HS-5 (cell line): ENCODE measurements at places on chromosomes 13 and 19.

- no peak for DNase-seq
These were observed 122.9 kb downstream of the MIPEP start for GRCh38 chr13:23766283-23766682.

DNA sequence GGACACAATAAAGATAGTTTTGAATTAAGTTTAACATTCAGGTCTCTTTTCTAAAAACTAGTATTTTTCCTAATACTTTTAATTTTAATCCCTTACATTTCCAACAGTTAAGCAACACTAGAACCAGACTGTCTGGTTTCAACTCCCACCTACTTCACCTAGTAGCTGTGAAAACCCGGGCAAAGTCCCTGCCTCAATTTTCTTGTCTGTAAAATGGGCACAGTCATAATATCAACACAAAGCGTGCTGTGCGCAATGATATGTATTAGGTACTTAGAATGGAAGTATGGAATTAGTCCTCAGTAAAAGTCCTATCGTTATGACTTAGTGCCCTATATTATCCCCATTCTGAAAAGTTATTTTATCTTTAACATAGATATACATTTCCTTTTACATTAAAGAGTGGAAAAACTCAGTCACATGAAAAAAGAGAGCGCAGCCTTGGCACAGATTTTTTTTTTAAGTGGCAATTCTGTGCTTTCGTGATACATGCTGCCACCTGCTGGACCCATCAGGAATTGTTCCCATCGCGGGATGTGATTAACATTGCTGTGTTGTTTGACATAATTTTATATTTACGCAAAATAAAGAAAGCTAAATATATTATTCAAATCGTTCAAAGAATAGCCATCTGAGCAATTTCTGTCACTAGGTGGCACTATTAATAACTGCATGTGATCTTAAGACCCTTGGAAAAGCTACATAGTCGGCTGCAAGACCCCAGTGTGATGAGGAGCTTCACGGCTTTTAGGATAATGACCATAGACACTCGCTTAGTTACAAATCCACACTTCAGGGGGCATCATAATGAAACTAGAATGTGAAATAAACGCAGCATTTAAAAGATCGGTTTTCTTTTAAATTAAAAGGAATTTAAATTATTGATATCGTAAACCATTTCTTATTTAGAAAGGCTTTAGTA lies 59.9 kb downstream of the LIG4 start:
- DNase-seq = no peak

DNA sequence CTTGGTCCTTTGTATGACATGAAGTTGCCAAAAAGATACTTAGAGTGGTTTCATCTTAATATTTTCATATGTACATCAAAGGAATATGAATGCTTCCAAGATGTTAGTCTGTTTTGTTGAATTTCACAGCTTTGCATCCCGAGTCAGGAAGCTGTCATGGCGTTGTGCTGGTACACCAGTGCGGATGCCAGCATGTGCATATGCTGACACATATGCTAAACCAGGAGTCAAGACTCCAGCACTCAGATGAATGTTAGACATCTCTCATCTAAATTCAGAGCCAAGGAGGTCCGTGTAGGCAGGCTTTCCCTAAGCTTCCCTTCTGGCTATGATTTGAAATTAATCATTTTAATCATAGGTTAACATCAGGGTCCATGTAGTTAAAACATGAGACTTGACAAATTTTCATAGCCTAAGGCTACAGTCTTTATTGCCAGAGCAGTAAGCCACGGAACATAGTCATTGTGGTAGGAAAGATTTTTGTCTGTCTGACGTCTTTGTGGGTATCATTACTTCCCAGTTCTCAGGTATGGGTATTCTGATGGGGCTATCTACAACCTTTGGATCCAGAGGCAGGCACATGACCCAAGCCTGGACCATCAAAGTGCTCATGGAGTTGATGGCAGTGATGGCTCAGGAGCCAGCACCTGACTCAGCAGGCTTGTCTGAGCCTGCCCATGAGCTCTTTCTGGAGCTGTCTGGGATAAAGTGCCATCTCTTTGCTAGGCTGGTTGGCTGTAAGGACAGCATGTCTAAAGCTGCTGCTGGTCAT lies 246.1 kb downstream of the KCNRG start:
- DNase-seq = no peak

- DNase-seq = no peak
These were observed 222.8 kb upstream of the NBEA start for GRCh38 chr13:34719060-34719875.

- no peak for DNase-seq
These were observed at the start of gene MTUS2 for GRCh38 chr13:28820099-28821051. Gene MTUS2 (plus strand): TSS chr13:28820339.

DNA sequence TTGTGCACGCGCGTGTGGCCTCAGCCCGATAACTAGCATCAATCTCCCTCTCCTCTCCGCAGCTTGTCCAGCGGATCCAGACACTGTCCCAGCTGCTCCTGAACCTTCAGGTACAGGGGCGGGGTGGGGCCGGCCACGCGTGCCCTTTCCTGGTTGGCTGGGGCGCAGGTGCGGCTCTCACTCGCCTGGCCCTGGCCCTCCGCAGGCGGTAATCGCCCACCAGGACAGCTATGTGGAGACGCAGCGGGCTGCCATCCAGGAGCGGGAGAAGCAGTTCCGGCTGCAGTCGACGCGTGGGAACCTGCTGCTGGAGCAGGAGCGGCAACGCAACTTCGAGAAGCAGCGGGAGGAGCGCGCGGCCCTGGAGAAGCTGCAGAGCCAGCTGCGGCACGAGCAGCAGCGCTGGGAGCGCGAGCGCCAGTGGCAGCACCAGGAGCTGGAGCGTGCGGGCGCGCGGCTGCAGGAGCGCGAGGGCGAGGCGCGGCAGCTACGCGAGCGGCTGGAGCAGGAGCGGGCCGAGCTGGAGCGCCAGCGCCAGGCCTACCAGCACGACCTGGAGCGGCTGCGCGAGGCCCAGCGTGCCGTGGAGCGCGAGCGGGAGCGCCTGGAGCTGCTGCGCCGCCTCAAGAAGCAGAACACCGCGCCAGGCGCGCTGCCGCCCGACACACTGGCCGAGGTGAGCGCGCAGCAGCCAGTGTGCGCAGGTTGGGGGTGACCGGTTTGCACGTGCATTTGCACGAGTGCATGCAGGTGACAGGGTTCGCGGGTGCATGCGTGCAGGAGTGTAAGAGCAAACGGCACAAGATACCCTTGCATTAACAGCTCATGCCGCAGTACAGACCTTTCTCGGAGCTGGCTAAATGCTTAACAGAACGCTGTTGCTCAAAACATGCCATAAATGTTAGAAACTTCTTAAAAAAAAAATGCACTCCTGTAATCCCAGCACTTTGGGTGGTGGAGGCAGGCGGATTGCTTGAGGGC lies 21.5 kb downstream of the PEX11G start:
- no peak for DNase-seq

GRCh38 chr13:30169442-30169841 lies 137.9 kb downstream of the KATNAL1 start:
- DNase-seq = no peak

DNA sequence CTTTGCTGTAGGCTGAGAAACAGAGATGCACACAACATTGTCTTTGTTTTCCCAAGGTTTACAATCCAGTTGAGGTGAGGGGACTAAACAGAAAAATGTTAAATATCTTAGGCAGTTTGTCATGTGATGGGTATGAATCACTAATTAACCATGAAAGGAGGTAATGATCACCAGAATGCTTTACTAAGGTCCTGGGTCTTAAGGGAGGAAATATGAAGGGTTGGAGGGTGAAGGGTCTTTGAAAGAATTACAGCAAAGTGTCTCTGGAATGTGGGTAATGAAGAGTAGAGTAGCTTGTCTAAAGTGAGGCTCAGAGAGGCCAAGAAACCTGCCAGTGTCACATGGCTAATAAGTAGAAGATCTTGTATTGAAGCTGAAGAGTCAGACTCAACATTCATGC lies 19.0 kb downstream of the BIVM start:
- DNase-seq = no peak

- no peak for DNase-seq
These were observed 61.4 kb downstream of the KDM4B start for GRCh38 chr19:5030136-5030820.

DNA sequence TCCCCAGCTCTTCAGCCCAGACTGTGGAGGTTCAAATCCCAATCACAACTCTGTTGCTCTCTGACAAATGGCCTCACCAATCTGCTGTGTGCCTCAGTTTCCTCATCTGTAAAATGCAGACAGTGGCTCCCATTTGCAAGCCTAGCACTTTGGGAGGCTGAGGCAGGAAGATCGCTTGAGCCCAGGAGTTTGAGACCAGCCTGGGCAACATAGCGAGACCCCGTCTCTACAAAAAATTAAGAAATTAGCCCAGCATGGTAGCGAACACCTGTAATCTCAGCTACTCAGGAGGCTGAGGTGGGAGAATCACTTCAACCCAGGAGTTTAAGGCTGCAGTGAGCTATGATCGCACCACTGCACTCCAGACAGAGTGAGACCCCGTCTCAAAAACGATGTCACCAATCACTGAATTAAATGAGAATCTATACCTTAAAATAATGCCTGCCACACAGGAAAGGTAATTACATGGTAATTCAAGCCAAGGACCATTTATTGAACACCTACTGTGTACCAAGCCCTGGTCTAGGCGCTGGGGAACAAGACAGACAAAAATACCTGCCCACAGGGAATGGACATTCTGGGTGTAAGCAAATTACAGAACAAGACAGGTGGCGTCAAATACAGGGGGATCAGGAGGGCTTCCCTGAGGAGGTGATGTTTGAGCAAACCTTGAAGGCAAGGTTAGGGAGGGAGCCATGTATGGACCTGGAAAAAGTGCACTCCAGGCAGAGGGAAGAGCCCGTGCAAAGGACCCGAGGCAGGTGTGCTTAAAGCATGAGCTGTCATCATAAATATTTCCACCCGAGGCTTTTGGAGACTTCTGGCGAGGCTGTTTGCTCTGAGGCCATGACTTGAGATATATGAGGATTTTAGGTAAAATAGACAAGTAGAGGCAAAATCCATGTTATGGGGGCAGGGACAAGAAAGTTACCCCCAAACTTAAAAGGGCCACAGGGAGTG lies 7.7 kb downstream of the NR2F6 start:
- DNase-seq = no peak
